ENCODE measurements at places on chromosomes 6 and 20.

DNA sequence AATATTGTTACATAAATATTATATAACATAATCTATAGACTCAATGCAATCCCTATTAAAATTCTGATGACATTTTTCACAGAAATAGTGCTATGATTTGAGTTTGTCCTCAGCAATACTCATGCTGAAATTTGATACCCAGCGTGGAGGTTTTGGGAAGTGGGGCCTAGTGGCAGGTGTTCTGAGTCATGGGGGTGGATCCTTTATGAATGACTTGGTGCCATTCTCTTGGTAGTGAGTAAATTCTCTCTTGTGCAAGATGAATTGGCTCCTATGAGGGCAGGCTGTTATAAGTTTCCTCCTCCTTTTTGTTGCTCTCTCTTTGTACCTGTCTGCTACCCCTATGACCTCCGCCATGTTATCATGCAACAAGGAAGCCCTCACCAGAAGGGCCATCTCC, 65.8 kb downstream of the SHPRH start:
- DNase-seq, result no peak

GRCh38 chr6:131101911-131102680, 33.2 kb upstream of the AKAP7 start:
- no peak for DNase-seq

GRCh38 chr6:54992789-54993188, 146.2 kb downstream of the FAM83B start:
- no peak for DNase-seq

DNA sequence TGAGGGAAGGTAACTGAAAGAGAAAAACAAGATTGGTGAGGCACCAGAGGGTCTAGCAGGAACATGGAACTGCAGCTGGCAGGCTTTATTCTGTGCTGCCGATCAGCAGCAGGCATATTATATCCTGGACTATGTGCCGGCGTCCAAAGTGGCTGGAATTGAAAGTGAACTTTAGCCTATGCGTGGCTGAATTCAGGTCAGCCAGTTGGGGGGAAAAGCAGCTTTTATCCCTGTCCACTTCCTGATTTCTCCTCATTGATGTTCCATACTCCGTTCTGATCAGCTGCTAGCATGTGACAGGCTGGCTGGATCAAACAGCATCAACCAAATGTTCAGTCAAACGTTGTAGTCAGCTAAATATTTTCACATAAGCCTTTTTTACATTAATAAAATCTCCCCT, 99.0 kb downstream of the CAP2 start:
- DNase-seq, result no peak

GRCh38 chr6:1379017-1379787, 10.2 kb upstream of the FOXF2 start:
- DNase-seq, result no peak

DNA sequence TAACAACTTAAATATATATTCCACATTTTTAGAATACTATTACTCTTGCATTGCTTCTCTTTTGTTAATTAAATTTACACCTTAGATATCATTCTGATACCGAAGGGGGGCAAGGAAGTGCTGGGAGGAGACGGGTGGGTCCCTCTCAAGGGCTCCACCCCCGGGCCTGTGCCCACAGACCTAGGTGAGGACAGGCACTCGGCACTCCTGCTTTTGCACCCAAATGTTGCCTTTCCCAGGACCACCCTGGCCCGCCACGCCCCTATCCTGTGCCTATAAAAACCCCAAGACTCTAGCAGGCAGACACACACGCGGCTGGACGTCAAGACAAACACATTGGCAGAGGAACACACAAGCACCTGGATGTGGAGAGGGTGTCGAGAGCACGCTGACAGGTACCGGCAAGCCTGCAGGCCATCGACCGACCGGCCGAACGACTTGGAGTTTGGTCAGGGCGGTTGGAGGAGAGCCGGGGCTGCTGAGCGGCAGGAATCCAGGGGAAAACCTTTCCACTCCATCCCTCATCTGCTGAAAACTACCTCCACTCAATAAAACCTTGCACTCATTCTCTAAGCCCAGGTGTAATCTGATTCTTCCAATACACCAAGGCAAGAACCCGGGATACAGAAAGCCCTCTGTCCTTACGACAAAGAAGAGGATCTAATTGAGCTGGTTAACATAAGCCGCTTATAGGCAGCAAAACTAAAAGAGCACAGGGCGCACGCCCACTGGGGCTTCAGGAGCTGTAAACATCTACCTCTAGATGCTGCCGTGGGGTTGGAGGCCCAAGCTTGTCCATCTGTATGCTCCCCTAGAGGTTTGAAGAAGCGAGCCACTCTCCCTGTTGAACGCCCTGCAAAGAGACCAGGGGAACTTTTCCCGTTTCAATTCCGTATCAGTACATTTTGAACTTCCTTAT, 197.4 kb upstream of the PRSS16 start:
- DNase-seq, result no peak

DNA sequence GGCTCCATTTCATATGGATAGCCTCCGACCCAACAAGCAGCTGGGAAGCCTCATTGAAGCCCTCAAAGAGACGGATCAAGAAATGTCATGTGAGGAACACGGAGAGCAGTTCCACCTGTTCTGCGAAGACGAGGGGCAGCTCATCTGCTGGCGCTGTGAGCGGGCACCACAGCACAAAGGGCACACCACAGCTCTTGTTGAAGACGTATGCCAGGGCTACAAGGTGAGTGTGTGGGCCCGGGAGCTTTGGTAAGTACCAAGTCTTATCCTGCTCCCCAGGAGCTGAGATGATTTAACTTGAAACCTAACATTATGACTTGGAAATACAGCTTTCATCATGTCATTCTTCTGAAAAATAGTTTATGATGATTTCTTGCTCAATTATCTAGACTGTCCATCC, 4.1 kb downstream of the TRIM38 start:
- no peak for DNase-seq

GRCh38 chr6:111927321-111927720, 54.1 kb upstream of the FYN start:
- no peak for DNase-seq

GRCh38 chr6:8130399-8130798, 28.1 kb upstream of the EEF1E1 start:
- no peak for DNase-seq

DNA sequence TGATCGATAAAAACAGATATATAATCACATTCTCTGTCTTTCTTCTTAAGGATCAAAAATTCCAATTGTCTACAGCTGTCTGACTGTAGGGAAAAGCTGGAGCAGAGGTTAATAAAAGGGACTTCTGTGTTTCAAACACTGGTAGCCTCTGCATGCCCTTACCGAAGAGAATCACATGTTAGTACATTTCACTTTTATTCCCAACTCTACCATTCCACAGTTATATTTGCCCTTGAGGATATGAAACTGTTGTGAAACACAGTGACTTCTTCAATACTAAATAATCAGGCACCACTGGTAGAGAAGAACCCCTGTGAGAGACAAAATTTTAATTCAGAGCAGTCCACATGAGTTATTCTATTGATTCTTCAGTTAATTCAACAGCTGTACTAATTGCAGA, 1187.3 kb upstream of the CITED2 start:
- no peak for DNase-seq

DNA sequence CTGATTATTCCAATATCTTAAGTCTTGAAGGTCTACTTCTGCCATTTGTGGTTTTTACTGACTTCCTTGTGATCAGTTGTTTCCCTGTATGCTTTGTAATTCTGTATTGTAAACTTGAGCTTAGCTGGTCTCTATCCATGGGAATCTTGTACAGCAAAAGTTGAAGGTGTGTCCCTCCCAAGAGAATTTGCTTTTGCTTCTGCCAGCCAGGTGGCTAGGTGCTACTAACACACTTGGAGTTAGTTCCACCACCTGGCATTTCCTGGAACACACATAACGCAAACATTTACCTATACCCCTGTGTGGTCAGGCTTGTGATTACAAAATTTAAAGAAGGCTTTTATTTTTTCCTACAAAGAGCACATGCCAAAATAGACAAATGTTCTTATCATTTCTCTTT, 141.2 kb downstream of the GRM4 start:
- no peak for DNase-seq

DNA sequence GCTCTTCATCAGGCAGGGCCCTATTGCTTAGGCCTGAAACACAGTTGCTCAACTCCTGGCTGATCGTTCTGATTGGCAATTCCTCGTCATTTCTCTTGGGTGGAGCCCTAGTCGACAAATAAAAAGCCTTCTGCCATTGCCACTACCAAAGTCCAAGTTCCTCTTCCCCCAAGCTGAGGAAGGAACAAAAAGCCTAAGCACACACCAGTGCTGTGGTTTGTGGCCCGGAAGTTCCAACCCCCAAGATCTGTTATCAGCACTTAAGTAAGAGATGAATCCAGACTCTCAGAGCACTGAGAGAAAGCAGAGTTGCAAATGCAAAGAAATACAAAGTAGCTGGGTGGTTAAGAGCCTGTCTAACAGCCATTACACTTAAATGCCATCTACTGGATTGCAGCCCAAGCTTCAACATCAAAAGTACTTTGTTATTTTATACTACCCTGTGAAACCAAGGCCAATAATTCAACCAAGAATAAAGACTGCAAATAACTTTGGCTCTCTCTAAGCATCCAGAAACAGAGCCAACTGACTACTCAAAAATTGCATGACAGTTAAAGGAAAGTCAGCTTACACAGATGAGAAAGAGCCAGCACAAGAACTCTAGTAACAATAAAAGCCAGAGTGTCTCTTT, 1024.0 kb downstream of the GRIK2 start:
- DNase-seq, result no peak

- no peak for DNase-seq
These were observed 6.2 kb downstream of the CEP250 start for GRCh38 chr20:35461620-35462019.

DNA sequence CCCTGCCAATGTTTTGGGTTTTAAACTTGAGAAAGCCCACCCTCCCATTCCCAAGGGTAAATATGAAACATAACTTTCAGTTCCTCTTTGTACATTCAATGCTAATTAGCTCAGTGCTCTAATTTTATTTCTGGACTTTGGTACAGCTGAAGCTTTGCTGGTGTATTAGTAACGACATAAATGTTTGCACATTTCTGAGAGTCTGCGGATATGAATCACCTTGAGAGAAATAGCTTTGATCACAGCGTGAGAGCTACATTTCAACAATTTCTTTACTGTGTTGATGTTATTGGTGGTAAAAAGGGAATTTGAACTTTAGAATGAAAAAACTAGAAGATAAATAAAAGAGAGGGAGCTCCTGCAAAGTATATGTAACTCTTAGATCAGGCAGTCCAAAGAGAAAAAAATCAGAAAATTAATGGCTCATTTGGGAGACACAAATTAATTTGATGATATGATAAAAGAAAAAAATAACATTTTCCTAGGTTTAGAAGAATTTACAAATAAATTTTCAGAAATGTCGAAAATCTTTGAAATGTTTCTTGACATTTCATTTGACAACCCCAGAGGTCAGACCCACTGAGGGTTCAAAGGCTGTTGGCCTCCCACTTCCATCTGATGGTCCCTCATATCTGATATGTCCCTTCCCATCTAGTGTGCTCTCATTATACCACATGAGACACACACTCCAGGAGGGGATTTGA, 38.5 kb upstream of the CAP2 start:
- DNase-seq, result no peak

DNA sequence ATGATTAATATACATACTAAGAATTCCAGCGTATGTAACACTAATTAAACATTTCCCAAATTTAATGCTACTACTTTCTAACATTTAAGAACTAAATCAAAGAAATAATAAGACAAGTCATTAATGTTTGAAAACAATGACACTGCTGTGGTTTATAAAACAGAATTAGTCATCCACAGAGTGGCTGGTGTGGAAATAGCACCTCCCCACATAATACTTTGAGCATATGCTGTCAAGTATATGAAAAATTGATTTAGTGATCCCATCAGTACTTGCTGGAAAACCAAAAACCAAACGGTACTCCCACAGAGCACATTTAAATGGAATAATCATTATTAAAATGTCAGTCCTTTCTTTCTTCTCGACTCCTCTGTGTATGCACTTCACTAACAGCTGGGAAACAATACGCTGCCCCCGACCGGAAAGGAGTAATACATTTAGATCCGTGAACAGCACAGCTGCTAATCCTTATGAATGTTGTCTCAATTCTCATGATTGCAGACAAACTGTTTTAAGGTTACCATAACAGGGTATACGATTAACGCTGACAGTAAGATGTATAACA, 78.4 kb downstream of the PREP start:
- no peak for DNase-seq

- no peak for DNase-seq
These were observed 118.7 kb downstream of the EPHA7 start for GRCh38 chr6:93300661-93301060.

DNA sequence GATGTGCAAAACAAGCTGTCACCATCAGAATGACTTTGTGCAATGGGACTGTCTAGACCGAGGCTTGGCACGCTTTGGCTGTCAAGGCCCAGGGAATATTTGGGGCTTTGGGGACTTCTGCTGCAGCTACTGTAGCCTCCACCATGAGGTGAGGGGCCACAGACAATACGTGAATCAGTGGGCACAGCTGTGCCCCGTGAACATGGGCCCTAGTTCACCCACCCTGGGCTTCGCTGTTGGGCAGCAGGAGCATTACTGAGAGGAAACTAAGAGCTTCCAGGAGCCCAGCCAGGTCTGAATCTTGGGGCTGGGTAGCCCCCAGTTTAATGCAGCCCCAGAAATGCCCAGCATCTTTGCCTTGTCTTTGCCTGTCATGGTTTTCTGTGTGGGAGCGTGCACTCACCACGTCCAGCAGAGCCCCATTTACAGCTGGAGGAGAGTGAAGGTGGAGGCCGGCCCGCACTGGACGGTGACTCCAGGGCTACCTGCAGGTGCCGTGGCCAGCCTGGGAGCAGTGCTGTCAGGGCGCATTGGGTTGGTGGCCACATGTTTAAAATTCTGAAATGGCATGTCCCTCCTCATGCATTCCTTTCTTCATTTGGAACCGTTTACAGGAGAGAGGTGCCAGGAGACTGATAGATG, 34.7 kb downstream of the DUSP22 start:
- no peak for DNase-seq

DNA sequence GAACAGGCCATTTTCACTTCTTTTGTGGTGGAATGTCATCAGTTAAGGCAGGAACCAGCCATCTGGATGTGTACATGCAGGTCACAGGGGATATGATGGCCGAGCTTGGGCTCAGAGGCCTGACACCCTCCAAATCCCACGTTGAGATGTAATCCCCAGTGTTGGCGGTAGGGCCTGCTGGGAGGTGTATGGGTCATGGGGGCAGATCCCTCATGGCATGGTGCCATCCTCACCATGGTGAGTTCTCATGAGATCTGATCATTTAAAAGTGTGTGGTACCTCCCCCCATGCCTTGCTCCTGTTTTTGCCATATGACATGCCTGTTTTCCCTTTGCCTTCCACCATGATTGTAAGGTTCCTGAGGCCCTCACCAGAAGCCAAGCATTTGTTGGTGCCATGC, 26.8 kb downstream of the WDR27 start:
- no peak for DNase-seq

- no peak for DNase-seq
These were observed 173.7 kb downstream of the PHACTR1 start for GRCh38 chr6:12890171-12890790.

- DNase-seq, result no peak
These were observed 63.6 kb upstream of the SYNCRIP start for GRCh38 chr6:85706272-85706671.

DNA sequence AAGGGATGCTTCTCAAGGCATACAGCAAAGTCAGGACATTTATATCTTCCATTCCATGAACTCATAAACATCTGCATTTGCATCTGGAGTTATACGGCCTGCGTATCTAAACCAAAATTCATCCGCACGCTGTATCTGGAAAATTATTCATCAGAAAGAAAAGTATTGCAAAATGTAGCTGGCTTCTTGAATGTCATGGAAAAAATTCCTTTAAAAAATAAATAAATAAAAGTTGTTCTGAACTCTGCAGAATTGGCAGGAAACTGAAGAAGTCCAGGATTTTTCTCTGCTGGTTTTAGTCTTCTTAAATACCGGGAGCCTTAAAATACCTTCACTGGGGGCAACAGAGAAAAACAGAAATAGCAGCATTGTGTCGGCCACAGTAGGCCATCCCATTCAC, 23.7 kb upstream of the FOXF2 start:
- DNase-seq, result no peak

Measured in stimulated activated CD4-positive, alpha-beta T cell treated with anti-CD3 and anti-CD28 coated beads, Interleukin-12 subunit alpha, Interleukin-12 subunit beta, amount 100 ng/mL, for 48 hours (primary cell).